ENCODE measurements at places on chromosomes 11 and 22.

DNA sequence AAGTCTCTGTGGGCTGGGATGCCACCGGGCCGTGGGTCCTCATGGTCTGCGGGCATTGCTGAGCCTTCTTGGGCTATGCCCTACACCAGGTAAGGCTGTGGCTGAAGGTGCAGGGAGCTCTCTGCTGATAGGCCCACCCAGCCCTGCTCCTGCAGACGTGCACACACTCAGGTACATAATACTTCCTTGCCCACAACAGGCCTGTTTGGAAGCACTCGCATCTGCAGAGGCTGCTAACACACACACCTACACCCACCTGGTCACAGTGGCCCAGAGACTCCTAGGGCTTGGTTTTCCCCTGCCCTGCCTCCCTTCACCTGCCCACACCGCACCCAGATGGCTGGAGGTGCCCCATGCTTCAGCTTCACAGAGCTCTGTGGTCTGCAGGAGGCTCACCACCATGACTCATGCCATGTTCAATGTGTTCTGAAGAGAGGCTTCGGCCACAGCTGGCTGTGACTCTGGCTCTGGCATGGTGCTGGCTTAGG is 72.8 kb upstream of the KCNQ1OT1 start:
- peak; percentile 68 for DNase-seq

- DNase-seq, result no peak
Observed at GRCh38 chr22:43467216-43467940, 55.6 kb downstream of the MPPED1 start.

DNA sequence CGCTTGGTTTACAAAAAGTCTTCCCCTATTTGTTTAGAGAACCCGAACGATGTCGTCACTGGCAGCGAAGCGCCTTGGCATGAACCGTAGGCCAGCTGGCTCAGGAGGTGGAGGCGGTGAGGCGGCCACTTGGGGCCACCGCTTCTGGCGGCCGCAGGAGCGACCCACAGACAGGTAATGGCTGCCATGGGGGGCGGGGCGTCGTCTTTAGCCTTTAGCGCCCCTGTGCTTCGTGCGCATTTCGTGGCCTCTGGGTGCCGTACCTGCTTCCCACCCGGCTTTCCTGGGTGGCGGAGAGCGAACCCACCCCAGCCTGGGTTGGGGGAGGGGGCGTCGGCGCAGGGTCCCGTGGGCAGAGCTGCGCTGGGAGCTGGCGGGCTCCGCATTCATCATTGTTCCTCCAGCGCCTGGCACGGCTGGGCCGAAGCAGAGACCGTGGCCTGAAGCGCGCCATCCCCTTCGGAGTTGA is 469 bp upstream of the OSBP2 start:
- DNase-seq, result no peak

DNA sequence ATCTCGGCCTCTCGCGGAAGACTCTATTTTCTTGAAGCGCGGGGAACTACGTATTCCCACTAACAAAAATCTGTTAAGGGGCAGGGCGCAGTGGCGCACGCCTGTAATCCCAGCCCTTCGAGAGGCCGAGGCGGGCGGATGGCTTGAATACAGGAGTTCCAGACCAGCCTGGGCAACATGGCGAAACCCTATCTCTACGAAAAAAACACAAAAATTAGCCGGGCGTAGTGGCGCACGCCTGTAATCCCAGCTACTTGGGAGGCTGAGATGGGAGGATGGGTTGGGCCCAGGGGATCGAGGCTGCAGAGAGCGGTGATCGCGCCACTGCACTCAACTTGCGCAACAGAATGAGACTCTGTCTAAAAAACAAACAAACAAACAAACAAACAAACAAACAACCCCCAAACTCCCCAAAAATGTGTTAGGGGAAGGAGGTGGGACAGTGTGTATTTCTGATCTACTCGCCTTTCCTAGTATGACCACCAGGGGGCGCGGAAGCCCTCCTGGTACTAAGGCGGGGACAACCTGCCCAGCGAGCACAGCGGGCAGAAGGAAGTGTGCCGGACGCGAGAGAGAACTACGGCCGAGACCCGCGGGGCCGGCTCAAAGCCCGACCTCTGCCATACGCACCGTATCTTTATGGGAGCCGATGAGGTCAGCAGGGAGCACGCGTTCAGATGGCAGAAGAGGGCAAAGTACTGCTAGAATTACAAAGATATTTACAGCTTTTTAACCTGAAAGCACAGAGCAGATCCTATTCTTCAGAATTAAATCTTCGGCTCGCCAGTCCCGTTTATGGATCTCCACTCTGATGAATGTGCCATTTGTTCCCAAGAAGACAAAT is 1.3 kb upstream of the STX3 start:
- peak; percentile 70 for DNase-seq

DNA sequence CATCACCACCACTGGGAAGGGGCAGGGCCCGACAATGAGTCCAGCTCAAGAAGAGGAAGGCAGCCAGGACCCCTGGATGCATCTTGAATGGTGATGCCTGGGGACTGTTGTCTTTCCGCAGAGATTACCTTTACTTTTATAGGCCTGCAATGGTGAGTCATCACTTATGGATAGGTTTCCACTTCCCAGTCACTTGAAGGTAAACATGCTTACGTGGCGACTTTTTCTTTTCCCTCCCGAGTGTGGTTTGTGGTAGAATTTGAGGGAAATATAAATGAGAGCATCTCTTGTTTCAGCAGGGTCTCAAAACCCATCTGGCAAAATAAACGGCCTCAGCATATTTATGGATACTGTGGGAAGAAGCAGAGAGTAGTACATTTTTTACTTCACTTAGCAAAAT is at the start of gene MMP13:
Gene MMP13, minus strand, starts transcription at position 109 of the 400 bp plus-strand sequence. Its CDS starts 27 bp downstream, at position 82.
- DNase-seq, result no peak

- DNase-seq, result no peak
Observed at GRCh38 chr11:67027943-67028542, 5.1 kb downstream of the SYT12 start.

DNA sequence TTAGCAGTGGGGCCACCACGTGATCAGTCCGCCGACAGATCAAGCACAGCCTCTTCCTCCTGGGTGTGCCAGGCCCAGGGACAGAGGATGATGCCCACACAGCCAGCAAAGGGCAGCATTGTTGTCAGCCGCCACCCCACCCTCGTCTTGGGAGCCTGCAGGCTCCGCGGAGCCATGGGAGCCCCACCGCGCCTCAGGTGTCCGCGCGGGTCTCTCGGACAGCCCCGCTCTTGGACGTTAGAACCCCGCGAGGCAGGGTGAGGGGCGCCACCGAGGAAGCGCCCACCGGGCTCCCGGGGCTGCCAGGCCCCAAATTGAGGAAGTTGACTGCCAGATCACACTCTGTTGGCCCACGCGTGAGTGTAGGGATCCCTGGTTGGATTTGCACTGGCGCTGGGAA is 83.9 kb upstream of the MS4A8 start:
- DNase-seq, result no peak

- DNase-seq, result no peak
Observed at GRCh38 chr11:78218707-78219492, 30.2 kb downstream of the USP35 start.

GRCh38 chr11:34600339-34601084 is 20.4 kb upstream of the EHF start:
- DNase-seq, result no peak

GRCh38 chr11:129768356-129768755 is 47.3 kb upstream of the TMEM45B start:
- DNase-seq, result no peak

DNA sequence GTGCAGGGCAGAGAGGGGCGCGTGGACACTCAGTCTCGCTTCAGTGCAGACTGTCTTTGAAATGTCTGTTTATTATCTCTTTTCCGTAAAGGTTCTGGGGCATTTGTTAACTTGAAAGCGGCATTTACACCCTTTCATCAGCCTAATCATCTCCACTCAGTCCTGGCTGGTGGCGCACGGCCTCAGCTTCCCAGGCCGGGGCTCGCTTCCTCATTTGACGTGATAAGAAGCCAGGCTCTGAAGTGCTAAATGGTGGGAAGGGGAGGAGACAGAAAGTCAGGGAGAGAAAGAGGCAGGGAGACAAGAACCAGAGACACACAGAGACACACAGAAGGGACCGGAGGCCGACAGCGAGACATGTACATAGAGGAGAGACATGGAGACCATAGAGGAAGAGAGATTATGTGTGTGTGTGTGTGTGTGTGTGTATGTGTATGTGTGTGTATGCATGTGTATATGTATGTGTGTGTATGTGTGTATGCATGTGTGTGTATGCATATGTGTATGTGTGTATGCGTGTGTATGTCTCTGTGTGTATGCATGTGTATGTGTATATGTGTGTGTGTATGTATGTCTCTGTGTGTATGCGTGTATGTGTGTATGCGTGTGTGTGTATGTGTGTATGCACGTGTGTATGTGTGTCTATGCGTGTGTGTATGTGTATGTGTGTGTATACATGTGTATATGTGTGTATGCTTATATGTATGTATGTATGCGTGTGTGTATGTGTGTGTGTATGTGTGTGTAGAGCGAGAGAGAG is 101.5 kb downstream of the ST3GAL4 start:
- peak; percentile 89 for DNase-seq

Measured in MV-4-11 (cell line).